Skin of body (tissue), 3 donors: ENCODE measurements at places on chromosomes 6 and 20.

DNA sequence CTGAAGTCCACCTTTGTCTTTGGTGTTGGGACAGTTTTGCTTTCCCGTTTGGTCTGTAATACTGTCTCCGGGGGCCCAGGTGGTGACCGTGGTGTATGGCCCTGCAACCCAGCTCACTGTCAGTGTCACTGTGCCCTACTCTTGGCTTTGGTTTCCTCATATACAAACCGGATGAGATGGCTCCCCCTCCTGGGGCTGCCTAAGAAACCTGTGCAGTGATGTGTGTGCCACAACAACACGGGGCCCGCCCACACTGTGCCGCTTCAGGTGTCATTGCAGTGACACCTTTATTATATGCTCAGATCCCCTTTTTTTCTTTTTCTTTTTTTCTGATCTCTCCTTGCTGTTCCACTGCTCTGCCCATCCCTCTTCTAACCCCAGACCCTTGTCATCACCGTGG is 73.9 kb downstream of the RAMACL start:
- no peak for DNase-seq

- no peak for DNase-seq
Observed at GRCh38 chr20:25408170-25408547, 686 bp downstream of the GINS1 start.

DNA sequence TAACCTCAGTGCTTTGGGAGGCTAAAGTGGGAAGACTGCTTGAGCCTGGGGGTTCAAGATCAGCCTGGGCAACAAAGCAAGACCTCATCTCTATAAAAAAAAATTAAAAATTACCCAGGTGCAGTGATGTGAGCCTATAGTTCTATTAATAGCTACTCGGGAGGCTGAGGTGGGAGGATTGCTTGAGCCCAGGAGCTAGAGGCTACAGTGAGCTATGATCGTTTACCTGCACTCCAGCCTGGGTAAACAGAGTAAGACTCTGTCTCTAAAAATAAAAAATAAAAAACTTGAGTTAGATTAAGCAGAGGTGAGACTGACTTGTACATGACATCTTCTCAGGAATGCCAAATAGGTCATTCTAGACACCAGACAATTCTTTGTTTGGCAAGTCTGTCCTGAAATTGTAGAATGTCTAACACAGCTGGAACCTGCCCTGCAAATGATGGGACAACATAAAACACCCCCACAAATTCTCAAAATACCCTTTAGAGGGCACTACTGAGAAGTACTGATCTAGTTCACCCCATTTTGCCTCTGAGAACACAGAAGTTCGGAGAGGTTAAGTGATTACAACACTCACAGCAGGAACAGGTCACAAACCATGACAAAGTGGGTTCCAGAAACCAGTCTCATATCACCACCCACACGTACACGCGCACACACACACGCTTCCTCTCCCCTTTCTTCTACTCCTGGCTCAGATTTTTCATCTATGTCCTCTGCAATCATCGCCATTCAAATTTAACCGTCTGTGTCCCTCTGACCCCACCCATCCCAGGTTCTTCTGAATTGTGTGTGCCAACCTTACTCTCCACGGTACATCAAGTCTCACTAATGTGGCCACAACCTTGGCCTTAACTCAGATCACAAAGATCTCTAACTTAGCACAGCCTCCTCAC is 38.3 kb downstream of the ARHGAP18 start:
- no peak for DNase-seq

DNA sequence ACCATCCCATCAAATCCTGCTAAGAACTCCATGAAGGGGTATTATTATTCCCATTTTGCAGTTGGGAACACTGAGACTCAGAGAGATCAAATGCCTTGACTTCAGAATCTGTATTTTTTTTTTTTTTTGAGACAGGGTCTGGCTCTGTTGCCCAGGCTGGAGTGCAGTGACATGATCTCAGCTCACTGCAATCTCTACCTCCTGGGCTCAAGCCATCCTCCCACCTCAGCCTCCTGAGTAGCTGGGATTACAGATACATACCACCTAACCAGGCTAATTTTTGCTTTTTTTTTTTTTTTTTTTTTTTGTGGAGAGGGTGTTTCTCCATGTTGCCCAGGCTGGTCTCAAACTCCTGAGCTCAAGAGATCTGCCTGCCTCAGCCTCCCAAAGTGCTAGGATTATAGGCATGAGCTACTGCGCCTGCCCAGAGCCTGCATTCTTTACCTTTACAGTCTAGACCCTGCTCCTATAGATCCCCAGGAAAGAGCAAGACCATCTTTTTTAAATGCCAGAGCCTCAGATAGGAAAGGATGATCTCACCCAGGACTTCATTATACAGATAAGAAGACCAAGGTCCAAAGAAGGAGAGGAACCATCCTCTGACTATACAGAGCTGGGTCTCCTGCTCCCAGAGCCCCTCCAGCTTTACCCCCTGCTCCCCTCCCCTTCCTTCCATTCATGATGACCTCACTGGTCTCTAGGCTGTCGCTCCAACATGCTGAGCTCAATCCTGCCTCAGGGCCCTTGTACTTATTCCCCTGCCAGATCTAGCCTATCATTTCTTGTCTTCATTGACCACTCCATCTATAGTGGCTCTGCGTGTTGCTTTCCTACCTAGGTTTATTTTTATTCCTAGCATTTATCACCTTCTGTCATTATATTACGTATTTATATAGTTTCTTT is 138.6 kb downstream of the CEBPB start:
- DNase-seq = no peak

DNA sequence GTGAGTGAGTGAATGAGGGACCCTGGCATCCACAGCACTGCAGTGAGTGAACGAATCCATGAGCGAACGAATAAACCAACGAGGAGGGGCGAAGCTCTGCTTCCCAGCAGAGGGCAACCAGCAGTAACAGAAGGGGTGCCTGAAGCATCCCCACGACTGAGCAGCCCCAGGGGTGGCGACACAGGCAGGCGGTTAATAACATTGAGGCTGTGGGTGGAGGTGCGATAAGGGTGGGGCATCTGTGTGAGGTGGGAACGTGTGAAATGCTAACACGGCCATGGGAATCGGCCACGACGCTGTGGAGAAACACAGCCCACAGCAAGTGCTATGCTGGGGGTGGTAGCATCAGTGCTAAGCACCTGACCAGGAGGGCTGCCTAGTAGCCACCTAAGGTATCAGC is 75.9 kb downstream of the TAF4 start:
- no peak for DNase-seq

DNA sequence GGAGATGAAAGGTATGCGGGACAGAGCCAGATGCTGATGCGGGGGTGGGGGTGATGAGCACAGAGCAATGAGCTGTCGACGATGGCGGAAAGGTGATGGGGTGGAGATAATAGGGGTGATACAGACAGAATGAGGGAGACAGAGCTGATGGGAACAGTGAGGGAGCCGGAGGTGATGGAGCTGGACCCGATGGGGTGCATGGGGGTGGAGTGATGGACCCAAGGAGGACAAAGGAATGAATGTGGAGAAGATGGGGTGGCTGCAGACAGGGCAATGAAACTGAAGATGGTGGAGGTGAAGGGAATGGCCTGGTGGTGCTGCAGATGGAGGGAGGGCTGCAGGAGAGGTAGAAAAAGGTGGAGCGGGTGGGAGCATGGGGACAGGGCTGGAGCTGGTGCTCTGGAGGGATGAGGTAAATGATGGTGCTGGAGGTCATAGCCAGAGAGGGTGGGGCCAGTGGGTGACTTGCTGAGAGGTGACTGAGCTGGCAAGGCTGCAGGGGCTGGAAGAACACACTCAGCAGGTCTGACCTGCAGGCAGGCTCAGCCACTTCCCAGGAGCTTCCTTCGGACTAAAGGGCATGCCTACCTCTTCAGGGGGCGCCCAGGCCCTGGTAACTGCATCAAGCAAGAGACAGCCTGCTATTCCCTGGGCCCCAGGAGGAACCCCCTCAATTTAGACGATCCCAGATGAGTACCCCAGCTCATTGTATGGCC is 6.0 kb upstream of the FOXS1 start:
- no peak for DNase-seq
